ENCODE measurements at places on chromosomes 5 and 9.

GRCh38 chr5:7146886-7147285 lies 249.1 kb upstream of the ADCY2 start:
- DNase-seq, result no peak

- DNase-seq, result no peak
Measured at GRCh38 chr5:19169426-19169825, 818.6 kb downstream of the CDH18 start.

GRCh38 chr9:97936998-97937397 lies 974 bp downstream of the HEMGN start:
- no peak for DNase-seq

- DNase-seq, result no peak
Measured at GRCh38 chr9:36148311-36149051, 11.9 kb downstream of the GLIPR2 start.

DNA sequence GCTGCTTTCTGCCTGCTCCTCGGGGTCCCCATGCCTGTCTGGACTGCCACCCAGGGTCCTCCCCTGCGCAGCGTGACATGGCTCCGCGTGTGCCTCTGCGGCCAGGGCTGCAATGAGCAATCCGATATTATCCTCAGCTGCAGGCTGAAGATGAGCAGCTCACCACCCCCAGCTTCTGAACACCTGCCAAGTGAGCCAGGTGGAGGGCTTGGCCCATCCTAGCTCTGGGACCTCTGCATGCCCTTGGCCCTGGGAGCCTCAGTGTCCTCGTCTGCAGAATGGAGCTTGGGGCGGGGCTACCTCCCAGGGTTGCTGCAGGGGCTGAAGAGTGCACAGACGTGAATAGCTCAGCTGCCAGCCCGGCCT lies 4.1 kb upstream of the MYMK start:
- DNase-seq, result no peak

GRCh38 chr9:93683331-93684134 lies 107.1 kb downstream of the PHF2 start:
- DNase-seq, result no peak

DNA sequence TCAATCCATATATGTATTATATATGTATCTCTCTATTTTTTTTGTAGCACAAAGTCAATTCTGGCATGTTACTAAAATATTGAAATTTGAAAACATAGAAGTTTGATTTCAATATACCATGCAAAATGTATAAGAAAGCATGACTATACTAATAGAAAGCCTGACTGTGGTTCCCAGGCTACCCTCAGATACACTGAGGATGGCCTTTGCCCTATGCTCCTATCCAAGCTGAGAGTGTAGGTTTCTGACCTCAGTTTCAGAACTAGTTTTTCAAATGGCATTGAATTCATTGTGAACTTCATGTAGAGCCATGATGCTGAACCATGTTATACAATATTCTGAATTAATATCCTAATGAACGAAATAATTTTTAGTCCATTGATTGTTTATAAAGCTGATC lies 220.4 kb upstream of the IZUMO3 start:
- DNase-seq, result no peak

DNA sequence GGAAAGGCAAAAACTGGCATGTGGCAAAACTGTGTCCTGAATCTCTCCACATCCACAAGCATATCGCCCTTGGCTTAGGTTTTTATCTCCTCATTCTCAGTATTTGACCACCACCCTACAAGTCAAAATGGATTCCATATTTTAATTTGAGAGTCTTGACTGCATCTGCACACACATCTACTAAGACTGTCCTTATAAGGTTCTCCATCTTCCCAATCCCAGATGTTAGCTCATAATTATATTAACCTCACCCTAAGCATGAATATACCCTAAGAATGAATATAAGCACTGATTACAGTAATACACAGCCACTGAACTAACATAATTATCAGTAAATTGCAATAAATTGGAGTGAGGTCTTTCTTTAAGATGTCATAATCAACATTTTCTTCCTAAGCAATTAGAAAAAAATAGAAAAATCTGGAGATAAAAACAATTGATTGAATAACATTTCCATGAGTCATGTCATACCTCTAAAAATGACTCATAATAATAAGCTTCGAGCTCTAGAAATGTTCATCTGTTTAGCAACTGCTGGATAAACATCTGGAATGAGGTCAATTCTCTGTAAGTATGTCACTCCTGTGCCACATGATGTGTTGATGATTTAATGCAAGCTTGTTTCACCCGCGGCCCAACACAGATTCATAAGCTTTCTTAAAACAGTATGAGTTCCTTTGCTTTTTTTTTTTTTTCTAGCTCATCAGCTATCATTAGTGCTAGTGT lies 39.9 kb upstream of the PAM start:
- no peak for DNase-seq

DNA sequence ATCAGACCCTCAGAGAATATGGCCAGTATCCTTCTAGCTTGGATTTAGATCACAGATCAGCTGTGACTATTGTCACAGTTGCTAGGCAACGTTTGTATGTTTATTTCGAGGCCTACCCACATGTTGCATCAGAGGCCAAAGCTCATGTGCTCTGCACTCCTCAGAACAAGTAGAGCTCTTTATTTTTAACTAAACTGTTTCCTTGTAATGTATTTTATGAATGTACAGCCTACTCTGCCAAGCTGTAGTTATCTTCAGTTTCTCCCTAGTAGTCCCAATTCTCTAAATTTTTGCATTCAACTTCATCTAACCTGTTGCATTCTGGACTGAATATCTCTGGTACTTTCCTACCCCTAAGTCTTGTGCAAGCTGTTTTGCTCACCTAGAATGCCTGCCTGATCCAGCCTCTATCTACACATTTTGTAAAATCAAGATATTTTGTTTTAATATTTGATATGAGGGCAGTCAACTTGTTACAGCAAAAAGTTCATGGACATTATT lies 52.8 kb downstream of the CAST start:
- DNase-seq, result no peak

- no peak for DNase-seq
Measured at GRCh38 chr5:155753943-155754581, 572.9 kb upstream of the SGCD start.

- DNase-seq, result no peak
Measured at GRCh38 chr9:75085640-75086039, 2.3 kb downstream of the NMRK1 start.

GRCh38 chr9:88922091-88922490 lies 69.2 kb upstream of the S1PR3 start:
- no peak for DNase-seq

- no peak for DNase-seq
Measured at GRCh38 chr5:176864755-176865154, 34.4 kb downstream of the HK3 start.

DNA sequence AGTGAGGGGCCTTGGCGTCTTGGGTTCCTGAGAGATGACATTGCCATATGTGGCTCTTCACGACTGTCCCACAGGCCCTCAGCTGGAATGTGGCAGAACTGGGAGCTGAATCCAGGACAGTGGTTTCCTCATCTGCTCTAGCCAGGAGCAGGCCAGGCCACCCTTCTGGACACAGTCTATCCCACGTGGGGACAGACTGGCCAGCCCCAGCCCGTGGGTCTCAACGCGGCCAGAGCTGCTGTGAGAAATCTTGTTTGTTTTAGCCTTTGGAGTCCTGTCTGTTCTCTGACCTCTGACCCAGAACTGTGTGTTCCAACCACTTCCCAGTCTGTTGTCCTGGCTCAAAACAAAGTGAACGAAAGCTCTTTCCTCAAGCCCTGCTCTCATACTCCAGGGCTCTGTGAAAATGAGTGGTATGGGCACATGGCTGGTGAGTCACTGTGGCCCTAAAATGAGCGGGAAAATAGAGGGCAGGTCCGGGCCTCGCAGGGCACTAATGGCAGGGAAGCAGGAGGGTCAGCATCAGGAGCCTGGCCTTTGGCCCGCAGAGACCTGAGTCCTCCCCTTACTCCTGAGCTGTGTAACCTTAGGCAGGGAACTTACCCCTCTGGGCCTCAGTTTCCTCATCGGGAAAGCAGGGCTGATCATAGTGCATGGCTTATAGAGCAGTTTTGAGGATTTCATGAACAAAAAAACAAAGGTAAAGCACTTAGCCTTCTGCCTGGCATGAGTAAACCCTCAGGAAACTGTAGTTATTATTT lies 34.8 kb upstream of the GLRX start:
- DNase-seq, result no peak

GRCh38 chr9:38003230-38003629 lies 65.8 kb downstream of the SHB start:
- DNase-seq, result no peak

- no peak for DNase-seq
Measured at GRCh38 chr5:40391642-40392041, 288.1 kb upstream of the PTGER4 start.

DNA sequence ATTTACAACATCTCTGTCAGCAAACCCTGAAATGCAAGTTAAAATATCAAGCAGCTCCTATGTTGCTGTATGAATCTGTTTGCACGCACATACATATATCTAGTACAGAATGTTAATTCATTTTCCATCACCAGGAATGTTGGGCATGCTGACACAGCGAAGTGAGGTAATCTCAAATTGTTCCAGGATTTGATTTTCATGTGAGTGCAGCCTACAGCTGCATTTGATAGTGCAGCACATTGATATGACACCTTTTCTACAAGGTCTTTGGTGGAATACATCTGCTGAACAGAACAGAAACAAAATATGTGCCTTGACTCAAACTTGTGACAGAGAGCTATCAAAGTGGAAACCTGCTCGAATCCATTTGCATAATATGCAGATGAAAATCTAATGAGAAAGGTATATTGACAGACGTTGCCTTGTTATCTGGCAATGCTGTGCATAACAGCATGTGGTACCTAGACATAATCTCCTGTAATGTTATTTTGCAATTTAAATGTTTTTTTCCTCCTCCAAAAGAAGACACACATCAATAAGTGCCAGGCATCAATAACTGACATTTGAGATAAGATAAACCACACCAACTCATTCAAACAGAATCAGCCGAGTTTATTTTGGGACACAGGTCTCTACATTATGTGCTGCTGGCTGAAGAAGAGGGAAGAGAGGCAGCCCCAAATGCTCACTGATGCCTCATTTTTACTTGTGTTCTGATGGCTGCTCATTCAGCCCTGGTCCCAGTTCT lies 512.2 kb downstream of the ZNF608 start:
- DNase-seq, result no peak

DNA sequence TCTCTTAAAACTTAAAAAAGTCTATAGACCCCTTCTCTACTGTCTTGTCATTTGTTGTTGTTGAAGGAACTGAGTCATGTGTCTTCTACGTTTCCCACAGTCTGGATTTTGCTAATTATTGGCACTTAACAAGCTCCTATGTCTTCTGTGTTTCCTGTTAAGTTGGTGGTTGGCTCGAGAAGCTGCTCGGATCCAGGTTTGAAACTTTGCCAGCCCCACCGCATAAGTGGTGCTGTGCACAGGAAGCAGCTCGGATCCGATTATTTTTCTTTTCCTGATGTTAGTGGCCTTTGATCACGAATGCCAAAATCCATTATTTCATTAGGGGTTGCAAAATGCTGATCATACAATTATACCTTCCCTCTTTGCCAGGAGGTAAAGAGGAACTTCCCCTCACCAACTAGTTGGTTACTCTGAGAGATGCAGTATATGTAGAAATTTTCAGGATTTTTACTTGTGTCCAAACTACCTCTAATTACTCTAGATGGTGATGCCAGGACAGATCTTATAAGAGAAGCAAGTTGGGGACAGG lies 186.5 kb downstream of the NSG2 start:
- no peak for DNase-seq

DNA sequence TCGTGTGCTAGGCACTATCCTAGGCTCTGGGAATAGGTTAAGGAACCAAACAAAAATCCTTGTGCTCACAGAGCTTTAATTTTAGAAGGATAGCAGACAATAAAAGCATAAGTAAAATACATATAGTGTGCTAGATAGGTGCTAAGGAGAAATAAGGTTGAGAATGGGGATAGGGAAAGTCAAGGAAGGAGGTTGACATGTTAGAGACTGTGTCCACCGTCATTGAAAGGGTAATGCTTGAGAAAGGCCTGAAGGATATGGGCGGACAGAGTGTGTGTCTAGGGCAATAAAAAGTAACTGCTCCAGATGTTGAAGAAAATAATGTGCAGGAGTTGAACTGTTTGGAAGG lies 482 bp upstream of the TDRD7 start:
- DNase-seq, result no peak

DNA sequence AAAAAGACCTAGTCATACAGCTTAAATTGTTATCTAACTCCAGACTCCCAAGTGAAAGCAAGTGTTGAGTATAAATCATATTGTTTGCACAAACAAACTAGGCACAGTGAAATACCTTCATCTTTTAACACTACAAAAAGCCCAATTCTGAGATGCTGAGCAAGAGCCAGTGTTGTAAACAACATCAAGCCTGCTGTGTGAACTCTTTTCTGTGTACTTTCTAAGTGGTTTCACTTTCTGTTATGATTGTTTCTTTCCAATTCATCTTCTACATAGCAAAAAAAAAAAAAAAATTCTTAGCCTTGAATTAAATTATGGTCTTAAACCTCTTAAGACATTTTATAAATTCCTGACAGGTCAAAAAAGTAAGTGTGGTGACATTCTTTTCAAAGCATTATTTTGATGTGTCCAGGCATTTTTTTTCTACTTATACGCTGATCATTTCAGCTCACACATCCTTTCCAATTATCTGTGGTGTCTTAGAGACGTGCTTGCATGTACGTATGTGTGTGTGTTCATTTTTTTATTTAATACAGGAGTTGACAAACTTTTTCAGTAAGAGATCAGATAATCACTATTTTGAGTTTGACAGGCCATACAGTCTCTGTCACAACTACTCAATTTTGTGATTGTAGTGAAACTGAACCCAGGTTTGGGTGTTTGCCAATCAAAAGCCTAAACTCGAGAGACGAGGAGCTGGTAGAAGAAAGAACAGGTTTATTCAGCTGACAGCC lies 556.1 kb downstream of the CDH9 start:
- no peak for DNase-seq

DNA sequence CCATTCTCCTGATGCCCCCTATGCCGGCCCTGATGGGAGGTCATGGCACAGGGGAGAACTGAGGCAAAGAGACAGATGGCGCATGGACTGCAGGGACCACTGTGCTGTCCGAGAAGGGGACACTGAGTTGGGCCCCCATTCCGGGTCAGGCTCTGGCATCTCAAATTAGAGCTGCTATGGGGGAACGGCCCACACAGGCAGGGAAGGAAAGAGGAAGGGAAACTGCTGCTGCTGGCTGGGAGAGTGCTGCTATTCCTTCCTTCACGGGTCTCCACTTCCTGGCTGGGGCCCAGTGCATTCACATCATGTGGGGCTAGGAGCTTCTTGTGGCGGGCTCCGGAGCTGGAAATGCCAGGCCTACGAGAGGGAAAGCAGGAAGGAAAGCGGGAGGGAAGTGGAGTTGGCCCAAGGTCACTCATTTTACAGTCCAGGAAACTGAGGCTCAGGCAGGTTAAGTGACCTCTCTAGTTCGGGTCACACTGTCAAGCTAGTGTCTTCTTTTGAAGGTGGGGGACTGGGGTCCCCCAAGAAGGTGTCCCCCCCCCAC lies 1.3 kb upstream of the CARD19 start:
- no peak for DNase-seq

GRCh38 chr9:137176302-137177182 lies 4.7 kb upstream of the TMEM210 start:
- no peak for DNase-seq

Data from NCI-H1694 (cell line).